Activated CD4-positive, alpha-beta memory T cell treated with anti-CD3 and anti-CD28 coated beads, Interleukin-2, amount 10 ng/mL, durations not matched to agents 7 days and 5 days (primary cell): ENCODE measurements at places on chromosomes 12 and 14.

DNA sequence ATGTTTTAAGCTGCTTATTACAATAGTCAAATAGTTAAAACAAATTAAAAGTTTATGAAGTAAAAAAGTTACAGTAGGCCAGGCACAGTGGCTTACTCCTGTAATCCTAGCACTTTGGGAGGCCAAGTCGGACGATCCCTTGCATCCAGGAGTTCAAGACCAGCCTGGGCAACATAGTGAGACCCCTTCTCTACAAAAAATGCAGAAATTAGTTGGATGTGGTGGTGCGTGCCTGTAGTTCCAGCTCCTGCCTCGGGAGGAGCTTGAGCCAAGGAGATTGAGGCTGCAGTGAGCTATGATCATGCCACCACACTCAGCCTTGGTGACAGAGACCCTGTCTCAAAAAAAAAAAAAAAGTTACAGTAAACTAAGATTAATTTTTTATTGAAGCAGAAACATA lies 142.6 kb downstream of the MIPOL1 start:
- DNase-seq, result no peak

DNA sequence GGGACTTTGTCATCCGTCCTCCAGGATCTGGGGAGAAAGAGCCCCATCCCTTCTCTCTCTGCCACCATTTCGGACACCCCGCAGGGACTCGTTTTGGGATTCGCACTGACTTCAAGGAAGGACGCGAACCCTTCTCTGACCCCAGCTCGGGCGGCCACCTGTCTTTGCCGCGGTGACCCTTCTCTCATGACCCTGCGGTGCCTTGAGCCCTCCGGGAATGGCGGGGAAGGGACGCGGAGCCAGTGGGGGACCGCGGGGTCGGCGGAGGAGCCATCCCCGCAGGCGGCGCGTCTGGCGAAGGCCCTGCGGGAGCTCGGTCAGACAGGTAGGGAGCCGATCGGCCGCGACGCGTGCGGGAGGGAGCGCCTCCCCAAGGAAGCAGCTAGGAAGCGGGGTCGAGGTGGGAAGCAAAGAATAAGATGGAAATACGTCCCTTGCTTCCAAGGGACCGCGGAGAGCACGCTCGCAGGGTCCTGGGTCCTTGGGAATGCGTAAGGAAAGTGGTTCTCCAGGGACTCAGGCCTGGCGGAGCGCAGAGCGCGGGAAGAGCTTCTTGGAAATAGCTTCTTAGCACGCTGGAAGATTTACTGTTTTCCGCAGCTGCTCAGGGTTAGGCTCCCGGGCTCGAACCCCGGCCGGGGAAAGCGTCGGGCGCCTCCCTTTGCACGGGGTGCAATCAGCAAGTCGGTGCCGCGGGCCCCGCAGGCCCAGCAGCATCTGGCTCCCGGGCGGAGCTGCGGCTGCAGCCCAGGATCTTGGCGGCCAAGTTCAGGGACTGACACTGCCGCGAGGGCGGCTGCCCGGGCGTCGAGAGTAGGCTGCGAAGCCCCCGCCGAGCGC lies 457 bp downstream of the SOCS2 start:
- peak; percentile 28 for DNase-seq

DNA sequence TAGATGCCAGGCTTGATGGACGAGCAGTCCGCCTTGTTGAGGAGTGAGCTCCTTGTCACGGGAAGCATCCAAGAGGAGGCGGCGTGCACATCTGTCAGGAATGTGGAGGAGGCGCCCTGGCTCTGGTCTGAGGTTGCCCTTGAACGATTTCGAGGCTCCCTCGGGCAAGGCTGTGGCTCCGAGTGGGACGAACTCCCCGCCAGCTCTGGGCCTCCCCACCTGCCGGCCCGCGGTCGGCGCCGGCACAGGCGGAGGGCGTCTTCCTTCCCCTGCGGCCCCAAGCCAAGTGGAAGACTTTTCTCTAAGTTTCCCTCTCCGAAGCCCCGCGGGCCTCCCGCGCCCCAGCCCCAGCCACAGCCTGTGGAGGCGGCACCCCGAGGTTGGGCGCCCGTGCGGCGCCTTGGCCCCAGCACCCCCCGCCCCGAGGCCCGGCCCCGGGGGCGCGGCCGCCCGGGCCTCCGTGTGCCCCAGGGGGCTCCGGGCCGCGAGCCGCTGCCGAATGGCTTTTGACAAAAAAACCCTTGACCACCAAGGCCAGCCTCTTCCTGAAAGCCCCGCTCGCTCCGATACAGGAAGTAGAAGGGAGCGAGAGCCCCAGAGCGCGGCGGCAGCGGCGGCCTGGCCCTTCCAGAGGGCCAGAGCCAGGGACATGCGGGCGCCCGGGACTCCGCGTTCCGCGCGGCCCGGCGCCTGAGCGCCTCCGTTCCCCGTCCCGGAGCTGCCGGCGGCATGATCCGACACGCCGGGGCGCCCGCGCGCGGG lies at the start of gene RIN3:
TSS of gene RIN3 (plus strand) at position 578 of the 762 bp plus-strand sequence. CDS start at position 730, 152 bp downstream.
- peak; percentile 53 for DNase-seq

DNA sequence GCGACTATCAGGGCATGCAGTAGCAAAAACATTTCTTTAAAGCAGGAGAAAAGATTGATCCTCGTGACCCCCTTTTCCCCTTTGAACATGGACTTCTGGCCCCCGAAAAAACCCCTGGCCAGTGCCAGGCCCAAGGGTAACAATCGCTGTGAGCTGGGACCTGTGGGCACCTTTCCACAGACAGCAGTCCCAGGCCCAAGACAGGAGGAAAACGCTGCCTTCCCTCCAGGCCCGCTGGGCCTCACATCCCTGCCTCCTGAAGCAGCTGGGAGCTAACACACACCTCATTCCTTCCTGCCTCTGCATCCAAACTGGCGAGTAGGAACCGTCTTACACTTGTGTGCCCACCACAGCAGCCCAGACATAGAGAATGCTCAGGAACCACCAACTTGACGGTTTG lies 1.2 kb downstream of the VWF start:
- DNase-seq, result no peak

DNA sequence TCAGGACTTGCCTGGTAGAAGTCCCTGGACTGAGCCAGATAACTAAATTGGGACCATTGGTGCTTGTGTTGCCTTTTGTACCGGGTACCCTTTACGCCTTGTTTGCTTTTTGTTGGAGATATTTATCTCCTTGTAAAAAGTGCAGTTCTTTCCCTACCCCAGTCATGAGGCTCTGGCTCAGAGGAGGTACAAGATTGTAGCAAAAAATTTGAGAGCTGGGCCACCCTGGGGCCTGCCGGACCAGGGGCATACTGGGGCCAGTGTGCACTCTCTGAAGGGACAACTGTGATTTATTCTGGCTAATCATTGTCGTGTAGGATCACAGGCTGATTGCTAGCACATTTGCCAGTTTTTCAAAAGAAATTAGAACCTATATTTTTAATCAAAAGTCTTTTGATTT lies 13.2 kb downstream of the TPCN1 start:
- no peak for DNase-seq

DNA sequence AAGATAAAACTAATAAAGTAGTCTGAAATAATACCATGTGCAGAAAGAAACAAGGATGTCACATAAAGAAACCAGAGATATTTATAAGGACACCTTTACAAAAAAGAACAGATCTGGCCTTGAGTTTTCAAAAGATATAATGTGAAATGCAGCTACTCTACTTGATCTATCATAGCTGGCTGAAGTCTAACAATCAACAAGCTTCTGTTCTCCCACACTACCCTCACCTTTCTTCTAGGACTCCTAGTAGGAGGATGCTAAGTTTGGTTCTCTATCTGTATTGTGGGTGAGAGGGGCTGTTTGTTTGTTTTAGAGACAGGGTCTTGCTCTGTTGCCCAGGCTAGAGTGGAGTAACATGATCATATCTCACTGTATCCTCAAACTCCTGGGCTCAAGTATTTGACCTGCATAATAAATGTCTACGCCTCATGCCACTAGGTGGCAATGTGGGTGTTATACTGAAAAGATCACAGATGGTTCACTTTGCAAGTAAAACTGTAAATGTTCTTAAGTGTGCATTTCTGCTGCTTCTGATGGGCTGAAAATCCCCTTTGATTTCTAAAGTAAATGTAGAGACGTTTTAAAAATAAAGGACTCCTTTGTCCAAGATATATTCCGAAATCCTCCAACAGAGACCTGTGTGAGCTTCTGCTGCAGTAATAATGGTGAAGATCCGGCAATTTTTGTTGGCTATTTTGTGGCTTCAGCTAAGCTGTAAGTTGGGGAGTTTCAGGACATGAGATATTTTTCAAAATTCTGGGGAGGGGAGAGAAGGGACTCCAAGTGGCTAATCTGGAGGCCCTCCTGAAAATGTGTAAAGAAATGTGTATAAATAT lies 269.3 kb downstream of the DAD1 start:
- peak; percentile 17 for DNase-seq

DNA sequence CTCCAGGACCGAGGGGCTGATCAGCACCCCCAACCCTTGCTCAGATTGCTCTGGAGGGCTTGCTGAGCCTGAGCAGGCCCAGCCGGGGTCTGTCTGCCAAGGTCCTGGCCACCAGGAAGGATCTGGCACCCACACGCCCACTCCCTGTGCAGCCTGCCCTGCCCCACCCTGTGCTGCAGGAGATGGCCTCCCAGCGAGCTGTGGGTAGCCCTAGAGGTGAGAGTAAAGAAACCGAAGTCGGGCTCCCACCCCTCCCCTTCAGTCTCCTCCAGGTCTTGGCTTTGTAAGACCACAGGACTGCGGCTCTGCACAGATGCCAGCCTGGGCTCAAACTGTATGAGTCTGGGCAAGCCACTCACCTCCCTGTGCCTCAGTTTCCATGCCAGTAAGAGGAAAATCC lies 307.8 kb downstream of the BCL11B start:
- no peak for DNase-seq

DNA sequence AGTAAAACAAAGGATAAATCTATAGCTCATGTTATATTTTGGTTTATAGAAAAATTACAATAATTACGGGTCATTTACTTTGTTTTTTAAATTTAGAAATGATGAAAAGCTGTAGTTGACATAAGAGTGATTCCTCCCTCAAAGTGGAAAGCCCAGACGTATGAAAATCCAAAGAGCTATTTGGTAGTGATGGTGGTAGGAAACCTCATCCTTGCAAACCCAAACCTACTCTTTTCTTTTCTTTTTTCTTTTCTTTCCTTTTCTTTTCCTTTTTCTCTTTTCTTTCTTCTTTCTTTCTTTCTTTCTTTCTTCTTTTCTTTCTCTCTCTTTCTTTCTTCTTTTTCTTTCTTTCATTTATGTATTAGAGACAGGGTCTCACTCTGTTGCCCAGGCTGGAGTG lies 190.3 kb upstream of the RASSF8 start:
- no peak for DNase-seq

DNA sequence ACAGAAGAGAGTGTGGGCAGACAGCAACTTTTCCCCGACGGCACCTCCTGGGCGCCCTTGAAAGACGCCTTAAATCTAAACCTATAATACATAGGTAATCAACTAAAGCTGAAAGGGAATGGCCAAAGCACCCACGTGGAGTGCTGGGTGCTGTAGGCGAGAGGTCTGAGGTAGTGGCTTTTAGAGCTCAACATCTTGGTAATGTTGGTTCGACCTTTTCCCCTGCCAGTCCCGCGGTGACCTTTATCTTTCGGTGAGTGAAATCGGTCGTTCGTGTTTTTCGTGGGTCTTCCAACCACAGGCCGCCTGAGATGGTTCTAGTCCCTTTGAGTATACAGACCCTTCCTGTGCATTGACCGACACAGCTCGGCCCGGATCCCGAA lies 9.1 kb downstream of the OR6S1 start:
- no peak for DNase-seq

- DNase-seq, result no peak
These were observed 711.4 kb downstream of the FSCB start for GRCh38 chr14:43795600-43796228.

GRCh38 chr14:104191409-104191997 lies 53.1 kb downstream of the KIF26A start:
- DNase-seq, result no peak

- no peak for DNase-seq
These were observed 16.5 kb downstream of the SPTLC2 start for GRCh38 chr14:77599889-77600288.

DNA sequence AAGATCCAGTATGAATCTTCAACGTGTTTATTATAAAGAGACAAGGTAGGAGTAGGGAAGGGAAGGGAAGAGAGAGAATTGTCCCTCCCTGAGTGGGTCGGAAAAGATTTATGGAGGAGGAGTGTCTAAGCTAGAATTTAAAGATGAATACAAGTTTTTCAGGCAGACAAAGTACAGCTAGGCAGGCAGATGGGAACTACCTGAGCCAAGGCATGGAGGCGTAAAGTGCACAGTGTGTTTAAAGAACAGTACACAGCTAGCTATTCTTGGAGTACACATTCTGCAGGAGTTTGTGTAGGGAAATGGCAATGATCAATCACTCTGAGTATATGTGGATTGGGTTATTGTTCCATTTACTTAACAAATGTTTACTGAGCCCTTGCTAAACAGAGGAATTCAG lies 20.1 kb downstream of the PLEKHG7 start:
- no peak for DNase-seq

GRCh38 chr12:41364211-41364610 lies 176.1 kb downstream of the PDZRN4 start:
- DNase-seq, result no peak

- DNase-seq, result no peak
These were observed 1.5 kb upstream of the CDKL1 start for GRCh38 chr14:50398189-50398580.

DNA sequence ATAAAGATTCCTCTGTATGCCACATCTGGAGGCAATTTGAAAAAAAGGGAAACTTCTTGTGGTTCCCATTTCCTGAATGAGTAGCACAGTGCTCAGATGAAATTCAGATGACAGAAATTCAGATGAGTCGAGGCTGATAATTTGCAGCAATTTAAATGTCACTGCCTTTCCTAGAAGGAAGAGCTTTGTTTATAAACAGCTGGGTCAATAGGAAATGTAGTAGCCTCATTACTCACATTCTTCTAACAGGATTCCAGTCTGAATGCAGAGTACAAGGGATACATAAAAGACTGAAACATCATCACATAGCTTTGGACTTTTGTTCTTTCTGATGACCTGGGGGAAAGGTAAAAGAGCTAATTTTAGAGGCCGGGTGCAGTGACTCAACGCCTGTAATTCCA lies 11.3 kb upstream of the DACT1 start:
- no peak for DNase-seq

GRCh38 chr14:102914474-102915291 lies 7.8 kb upstream of the AMN start:
- no peak for DNase-seq

- no peak for DNase-seq
These were observed 2.2 kb upstream of the NFKBIA start for GRCh38 chr14:35406506-35407305.

- no peak for DNase-seq
These were observed 148.3 kb downstream of the SAMD4A start for GRCh38 chr14:54715239-54715638.

DNA sequence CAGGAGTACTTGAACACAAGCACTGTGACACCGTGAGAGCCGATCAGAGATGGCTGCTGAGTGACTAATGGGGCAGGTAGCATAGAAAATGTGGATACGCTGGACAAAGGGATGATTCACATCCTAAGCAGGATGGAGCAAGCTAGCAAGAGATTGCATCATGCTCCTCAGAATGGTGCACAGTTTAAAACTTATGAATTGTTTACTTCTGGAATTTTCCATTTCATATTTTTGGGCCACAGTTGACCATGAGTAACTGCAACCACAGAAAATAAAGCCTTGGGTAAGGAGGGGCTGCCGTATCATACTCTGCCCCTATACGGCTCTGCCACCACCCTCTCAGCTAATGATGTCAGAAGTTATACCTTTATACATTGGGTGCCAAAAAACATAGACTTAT lies 23.3 kb upstream of the MARK3 start:
- no peak for DNase-seq

- DNase-seq, result no peak
These were observed 532 bp downstream of the NOC4L start for GRCh38 chr12:132144810-132145168.

- no peak for DNase-seq
These were observed 27.6 kb upstream of the GALNT9 start for GRCh38 chr12:132356691-132357622.
